NB4 (cell line): ENCODE measurements at places on chromosomes 4 and X.

DNA sequence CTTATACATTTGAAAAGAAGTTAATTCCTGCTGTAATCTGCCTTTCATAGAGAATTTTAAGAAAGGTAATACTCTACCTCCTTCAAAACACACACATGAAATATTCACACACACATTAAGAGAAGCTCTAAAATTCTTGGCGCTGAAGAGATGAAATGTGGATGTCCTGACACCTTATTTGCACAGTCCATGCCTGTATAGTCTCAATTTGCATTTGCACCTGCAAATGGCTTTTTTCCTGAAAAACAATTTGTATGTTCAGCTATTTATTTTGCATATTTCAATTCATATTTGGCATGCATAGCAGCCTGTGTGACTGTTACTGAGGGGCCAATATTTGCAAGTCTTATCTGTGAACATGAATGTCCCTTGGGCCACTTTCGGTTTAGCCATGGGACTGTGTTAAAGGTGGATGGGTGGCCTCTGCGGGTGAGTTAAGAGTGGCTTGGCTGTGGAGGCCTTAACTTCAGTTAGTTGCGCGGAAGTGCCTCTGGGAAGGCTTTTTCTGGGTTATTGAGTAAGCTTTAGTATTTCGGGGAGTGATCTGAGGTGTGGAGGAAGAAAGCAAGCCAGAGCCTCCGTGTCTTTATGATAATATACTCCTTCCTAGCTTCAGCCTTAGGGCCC lies 443.3 kb upstream of the FAT1 start:
- DNase-seq = no peak

DNA sequence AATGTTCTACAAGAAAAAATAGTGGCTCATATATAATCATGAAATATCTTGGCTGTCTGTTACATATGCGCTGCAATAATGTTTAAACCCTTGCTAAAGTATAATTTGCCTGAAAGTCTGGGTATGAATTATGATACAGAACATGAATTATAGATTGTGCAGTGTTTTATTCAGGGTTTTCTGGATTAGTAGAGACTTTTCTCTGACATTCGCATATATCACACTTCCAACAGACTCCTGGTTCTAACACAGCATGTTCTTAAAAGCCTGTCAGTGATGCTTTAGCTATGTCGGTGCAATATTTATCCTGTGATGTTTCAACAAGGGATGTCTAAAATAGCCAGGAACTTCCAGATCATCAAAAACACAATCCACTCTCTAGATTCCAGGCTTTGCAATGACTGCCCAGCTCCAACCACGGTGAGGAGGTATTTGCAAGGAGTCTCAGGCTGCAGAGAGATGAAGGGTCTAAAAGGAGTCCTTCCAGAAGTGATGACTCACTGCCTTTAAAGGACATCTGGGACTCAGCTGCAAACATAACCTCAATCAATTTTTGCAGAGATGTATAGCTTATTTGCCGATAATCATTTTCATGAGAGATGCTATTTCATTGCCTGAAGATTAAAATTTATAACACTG lies 69.4 kb downstream of the RWDD4 start:
- DNase-seq = no peak

DNA sequence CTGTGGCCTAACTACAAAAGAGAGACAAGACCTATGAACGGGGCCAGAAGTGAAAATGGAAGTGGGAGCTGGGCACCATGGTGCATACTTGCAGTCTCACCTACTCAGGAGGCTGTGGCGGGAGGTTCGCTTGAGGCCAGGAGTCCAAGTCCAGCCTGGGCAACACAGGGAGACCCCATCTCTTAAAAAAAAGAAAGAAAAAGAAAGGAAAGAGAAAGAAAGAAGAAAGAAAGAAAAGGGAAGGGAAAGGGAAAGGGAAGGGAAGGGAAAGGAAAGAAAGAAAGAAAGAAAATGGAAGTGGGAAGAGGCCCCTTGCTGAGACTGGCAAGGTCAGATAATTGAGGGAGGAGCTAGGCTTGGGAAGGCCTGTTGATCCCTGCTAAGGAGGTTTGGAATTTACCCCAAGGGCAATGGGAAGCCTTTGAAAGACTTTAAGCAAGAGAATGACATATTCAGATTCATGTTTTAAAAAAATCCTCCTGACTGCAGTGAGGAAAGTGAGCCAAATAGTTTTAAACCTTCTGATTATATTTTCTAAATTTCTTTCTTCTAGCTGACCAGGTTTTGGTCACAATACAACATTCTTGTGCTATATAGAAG lies 17.7 kb upstream of the HERC5 start:
- DNase-seq = no peak

- DNase-seq = no peak
Observed at GRCh38 chr4:155616117-155616516, 50.5 kb upstream of the GUCY1A1 start.

DNA sequence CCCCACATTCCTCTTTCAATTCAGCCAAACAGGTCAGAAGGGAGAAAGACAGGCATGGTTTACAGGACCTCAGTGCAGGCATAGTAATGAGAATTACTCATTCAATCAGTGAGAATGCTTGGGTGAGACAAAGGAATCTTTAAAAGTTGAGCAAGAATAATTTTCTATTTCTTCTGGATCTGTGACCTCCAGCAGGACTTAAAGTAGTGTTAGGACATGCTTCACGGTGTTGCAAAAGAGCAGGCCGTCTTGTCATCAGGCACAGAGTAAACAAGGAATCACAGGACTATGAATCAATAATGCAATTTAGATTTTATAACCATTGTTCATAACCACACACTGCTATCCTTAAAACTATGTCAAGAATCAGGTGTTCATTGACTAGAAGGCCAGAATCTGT lies 130.6 kb upstream of the GLRA2 start:
- DNase-seq = no peak

- peak; percentile 74 for DNase-seq
Observed at GRCh38 chr4:36303426-36304137, 22.2 kb downstream of the DTHD1 start.

DNA sequence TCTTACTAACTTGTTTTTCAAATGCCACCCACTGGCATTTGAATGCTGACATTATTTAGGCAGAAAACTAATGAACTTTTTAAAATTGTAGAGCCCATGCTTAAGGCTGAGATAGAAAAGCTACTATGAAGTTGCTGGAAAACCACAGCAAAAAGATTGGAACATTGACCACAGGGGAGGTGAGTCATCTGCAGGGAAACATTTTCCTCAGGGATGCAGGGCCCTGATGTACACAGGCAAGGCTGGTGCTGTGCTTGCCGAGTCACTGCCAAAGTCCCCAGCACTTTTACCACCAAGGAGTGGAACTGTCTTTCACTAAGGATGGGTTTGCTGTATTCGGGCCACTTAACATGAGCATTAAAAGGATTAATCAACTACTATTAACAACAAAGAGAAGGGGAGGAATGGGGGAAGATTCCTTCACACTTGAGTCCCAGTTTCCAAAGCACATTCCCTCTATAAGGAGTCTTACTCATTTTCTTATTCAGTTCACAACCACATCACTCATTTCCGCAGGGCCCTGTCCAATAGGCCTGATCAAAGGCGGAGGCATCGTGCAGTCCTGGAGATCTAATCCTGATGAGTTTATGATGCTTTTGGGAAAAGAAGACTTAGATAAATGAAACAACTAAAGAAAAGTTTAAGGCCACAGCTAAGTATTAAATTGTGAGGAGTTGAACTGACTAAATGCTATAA lies 202.9 kb upstream of the NPY2R start:
- DNase-seq = no peak

- no peak for DNase-seq
Observed at GRCh38 chr4:17370818-17371217, 141.1 kb downstream of the QDPR start.

- no peak for DNase-seq
Observed at GRCh38 chr4:74793757-74794381, 454 bp downstream of the BTC start.

- DNase-seq = no peak
Observed at GRCh38 chrX:11212741-11213140, 80.5 kb upstream of the AMELX start.

GRCh38 chr4:17721496-17722355 lies 59.7 kb downstream of the FAM184B start:
- DNase-seq = no peak

GRCh38 chr4:24640366-24640765 lies 56.0 kb upstream of the DHX15 start:
- no peak for DNase-seq

DNA sequence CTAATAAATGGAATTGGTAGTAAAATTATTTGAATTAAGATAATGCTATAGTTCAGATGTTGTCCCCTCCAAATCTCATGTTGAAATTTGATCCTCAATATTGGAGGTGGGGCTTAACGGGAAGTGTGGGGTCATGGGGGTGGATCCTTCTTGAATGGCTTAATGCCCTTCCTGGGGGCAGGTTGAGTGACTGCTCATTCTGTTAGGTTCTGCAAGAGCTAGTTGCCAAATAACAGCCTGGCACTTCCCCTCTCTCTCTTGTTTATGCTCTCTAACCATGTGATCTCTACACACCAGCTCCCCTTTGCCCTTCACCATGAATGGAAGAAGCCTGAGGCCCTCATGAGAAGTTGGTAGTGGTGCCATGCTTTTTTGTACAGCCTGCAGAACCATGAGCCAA lies 724.8 kb upstream of the FTHL17 start:
- peak; percentile 0 for DNase-seq

DNA sequence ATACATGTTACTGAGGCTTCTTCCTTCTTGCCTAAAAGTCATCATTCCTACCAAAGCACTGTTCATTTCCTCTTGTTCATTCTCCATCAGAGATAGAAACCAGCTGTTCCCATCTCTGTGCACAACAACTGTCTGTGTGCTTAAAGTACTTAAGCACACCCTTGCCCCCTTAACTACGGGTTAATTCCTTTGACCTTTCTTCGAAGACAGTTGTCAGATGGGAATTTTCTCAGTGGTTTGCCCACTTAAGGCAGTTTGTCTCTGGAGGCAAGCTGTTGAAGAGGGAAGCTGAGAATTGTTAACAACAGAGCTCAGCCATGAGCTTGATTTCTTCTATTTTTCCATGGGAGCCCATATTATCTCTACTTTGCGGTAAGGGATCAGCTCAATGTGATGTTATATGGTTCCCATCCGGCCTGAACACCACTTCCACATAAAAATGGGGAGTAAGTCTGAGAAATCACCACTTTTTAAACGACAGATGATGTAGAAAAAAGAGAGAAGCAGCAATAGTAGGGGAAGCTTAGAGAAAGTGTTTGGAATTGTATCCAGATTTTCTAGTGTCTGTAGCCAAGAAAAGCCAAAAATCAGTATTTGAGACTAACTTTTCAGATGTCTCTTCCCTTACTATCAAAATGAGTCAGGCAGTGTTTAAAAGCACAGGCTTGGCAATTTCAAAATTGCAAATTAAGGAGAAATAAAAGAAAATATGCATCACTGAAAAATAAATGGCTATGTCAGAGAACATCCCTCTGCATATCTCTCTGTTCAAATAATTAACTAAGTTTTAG lies 194.4 kb downstream of the SLIT2 start:
- DNase-seq = no peak

- DNase-seq = no peak
Observed at GRCh38 chr4:128606173-128606572, 203.3 kb upstream of the JADE1 start.

GRCh38 chrX:55996649-55997048 lies 235.5 kb upstream of the KLF8 start:
- no peak for DNase-seq

GRCh38 chr4:168629566-168629965 lies 132.7 kb downstream of the PALLD start:
- no peak for DNase-seq

DNA sequence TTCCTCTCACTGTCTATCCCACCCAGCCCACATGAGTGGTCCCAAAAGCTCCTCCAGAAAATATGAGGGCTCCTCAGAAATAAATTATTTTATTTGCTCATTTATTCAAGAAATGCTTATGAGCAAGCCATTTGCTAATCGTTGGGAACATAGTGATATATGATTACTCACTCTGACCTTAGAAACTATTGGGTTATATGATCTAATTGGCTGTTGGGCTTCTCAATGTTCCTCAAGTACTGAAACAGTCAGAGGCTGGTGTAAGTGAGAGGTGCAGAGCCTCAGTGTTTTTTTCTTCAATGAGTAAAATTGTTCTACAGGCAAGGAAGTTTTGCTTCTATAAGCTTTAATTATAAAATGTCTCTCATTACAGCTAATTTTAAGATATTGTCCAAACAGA lies 893.8 kb upstream of the INTU start:
- DNase-seq = no peak

DNA sequence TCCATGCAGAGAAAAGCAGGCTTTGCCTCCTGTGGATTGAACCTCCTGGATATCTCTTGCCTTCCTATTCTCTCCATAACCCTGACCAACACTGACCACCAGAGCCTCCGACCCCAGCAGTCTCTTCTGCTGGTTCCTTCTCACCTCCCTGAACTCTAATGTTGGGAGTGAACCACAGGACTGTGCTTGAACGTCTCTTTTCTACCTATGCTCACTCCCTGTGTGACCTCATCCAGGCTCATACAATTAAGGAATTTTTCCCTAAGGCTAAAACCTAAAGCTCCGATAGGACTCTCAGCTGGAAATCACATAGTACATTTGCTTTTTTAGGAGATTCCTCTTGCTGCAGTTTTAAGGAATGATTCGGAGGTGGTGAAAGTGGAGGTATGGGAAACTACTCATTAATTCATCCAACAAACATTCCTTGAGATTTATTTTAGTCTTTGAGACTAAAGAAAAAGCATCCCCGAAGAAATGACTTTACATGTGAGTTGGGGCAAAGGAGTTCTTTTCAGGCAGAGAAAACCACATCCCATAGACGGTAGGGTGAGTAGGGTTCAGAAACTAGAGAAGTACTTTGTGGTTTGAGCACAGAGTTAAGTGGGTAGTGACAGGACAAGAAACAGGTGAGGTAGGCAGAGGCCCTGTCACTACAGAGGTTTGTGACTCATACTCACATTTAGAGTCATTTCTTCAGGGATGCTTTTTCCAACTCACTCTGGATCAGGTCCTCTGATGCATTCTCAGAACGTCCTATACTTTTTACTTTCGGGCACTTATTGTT lies 30.8 kb downstream of the NDNF start:
- DNase-seq = no peak

GRCh38 chr4:114875630-114876029 lies 237.8 kb downstream of the NDST4 start:
- no peak for DNase-seq

DNA sequence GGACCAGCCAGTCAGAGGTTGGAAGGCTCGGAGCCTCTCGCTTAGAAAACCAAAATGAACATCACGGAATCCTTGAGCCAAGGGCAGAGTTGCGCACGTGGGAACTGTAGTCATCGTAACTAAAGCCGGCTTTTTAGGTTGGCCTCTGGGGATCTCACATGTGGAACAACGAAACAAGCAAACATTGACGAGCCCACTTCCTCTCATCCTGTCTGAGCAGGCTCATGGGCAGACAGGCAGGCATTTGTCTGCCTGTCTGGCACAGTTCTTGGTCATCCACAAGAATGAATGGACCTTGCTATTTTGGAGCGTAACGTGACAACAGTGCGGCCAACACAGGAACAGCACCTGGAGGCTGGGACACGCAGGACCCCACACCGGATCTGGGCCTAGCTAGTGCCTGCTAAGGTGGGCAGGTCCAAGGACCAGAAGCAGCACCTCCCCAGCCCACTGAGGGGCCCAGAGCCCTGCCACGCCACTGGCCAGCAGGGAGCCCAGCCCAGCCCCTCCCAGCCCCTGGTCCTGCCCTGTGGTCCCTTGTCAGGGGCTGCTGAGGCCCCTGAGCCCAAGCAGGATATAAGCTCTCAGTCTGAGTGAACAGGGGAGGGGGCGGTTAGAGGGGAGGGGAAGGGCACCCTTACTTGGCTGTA lies 9.2 kb upstream of the TREX2 start:
- DNase-seq = no peak

GRCh38 chr4:152950402-152951274 lies 14.5 kb downstream of the FHDC1 start:
- DNase-seq = no peak

- no peak for DNase-seq
Observed at GRCh38 chrX:134236626-134237614, at the start of gene CCDC160. Gene CCDC160 (plus strand): TSS chrX:134237182. CDS start chrX:134244801, 7,619 bp downstream.

GRCh38 chr4:173528378-173529321 lies 1.4 kb downstream of the HAND2 start:
- DNase-seq = no peak
